Upper lobe of right lung (tissue), 1 donor: ENCODE measurements at places on chromosomes 3 and 15.

DNA sequence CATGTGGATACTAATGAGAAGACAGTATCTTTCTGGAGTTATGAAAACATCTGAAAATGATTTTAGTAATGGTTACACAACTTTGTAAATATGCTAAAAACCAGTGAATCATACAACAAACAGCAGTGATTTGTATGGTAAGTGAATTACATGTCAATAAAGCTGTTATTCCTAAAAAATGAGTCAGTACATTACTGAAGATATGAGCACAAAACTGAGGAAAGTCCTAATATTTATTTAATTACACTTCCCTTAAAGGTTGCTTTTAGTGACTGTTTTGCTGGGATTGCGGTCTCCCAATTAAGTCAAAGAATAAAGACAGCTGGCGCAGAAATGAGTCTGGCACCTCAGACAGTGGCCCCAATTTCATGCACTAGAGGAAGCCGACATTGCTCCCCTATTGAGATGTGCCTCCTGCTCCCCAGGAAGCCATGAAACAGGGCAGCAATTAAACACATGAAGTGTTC, 50.9 kb upstream of the FSIP1 start:
- no peak for DNase-seq

GRCh38 chr3:40470701-40471100, 6.2 kb upstream of the ZNF619 start:
- DNase-seq = no peak

DNA sequence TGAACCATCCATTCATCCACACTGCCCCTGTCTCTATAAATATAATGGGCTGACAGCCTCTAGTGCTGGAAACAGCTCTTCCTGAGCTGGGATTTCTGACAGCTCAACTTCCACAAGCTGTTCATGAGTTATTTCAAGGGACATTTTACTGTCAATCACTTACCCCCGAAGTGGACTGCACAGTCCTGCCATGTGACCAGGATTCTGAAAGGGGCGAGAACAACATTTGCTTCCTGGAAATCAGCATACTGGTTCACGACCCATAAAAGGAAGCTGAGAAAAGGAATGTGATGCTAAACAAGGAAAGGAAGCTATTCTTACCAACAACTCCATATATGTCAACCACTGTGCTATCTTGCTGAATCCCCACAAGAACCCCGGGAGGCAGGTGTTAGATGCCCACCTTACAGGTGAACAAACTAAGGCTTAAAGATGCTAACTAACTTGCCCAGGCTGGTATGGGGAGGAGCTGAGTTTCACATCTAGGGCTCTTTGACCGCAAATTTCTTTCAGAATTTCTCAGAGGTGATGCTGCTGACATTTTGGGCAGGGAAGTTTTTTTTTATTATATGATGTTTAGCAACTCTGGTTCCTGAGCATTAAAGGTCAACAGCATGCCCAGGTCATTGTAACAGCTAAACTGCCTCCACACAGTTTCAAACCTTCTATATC, 16.5 kb upstream of the REC114 start:
- no peak for DNase-seq

GRCh38 chr3:46642971-46643370, 30.6 kb downstream of the FAM240A start:
- no peak for DNase-seq

- DNase-seq = no peak
Observed at GRCh38 chr3:45705839-45706808, 16.9 kb downstream of the SACM1L start.

DNA sequence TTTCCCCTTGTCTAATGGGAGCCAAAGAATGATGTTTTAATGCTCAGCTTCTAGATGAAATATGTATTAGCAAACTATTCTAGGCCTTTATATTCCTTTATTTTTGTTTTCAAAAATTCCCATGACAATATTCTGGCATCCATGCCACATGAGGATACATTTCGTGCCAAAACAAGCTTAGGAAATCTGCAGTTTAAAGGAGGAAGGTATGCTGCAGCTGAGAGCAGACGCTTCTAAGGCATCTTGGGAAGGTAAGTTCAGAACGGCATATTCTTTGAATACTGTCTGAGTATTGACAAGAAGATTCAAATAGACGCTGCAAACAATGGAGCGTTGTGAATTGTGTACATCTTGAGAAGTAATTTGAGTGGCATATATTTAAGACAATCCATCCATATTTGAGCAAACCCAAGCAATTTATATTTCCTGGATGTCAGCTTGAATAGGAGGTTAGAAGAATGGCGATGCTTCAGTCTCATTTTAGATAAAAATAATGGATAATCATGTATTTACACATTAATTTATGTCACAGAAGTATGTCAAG, 158.6 kb downstream of the RAP2B start:
- no peak for DNase-seq

DNA sequence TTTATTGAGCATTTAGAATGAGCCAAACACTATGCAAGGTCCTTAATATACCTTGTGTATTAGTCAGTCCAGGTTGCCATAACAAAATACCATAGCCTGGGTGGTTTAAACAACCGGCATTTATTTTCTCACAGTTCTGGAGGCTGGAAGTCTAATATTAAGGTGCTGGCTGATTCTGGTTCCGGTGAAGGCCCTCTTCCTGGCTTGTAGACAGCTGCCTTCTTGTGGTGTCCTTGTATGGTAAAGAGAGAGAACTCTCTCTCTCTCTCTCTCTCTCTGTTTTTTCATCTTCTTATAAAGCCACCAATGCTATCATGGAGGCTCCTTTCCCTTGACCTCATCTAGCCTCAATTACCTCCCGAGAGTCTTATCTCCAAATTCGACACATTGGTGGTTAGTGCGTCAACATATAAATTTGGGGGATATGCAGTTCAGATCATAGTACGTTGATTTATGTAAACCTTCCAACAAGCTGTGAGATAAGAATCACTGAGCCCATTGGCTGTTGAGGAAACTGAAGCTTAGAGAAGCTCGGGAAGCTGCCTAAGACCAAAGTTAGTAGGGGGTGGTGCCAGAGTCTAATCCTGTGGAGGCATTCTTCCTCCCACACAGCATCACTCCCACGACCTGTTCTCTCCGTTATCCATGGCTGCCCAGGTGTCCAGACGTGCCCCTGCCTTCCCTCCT, 298.0 kb upstream of the PROK2 start:
- DNase-seq = no peak

DNA sequence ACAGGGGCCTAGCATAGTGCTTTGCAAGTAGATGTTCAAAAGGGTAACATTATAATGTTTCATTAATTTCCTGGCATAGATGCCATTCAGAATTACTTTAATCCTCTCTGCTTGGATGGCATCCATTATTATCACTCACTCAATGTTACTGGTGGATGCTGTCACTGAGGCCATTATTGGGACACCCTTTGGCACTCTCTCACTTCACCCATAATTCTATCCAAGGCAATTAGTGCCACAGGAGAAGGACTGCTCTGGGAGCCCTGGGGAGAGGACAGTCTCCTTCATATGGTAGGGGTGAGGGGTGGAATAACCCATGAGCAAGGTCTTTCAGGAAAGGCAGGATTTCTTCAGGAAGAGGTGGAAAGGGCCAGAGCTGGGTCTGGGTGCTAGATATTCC, 28.7 kb upstream of the SLC28A1 start:
- DNase-seq = no peak

GRCh38 chr15:97234851-97235610, 725.5 kb upstream of the ARRDC4 start:
- no peak for DNase-seq

GRCh38 chr3:156246961-156247725, 126.8 kb downstream of the KCNAB1 start:
- no peak for DNase-seq

DNA sequence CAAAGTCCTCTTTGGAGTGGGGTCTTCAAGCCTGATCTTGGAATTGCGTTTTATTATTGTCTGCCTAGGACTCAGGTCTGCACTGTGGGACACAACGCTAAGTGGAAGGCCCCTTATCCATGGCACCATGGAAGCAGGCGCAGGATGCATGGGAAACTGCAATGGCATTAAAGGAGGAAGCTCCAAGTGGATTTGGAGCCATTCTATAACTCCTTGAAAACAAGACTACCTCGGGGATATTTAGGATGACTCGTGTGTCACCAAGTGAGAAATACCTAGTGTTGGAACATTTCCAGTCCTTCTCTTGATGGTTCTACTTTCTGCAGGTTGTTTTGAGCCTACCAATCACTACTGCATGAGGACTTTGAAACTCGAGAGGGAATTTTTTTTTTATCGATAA, 126.6 kb upstream of the ZBED2 start:
- no peak for DNase-seq

GRCh38 chr15:94028121-94028520, 203.2 kb upstream of the MCTP2 start:
- no peak for DNase-seq

DNA sequence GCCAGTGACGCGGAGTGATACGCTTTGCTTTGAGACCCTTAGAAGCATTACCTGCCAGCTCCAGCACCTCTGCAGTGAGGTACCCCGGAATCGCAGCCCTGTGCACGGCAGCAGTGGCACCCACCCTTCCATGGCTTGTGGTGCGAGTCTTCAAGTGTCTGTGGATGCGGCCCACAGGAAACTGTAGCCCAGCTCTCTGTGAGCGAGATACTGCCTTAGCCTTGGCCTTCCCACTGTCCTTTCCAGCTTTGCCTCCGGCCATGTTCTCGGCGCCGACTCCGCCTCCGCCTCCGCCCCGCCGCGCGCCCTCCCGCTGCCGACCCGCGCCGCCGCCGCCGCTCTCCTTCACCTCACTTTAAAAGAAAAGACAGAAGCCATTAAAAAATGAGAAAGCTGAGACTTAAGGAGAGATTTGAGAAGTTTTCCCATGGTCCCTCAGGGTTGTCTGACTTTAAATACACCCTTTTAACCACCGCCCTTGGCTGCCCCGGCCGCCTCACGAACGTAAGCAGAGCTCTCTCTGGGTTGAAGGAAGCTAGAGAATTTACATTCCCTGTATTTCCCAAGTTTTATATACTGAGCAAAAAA, 78.5 kb upstream of the FAM174B start:
- DNase-seq = peak; percentile 70

- no peak for DNase-seq
Observed at GRCh38 chr15:36370731-36371112, 208.7 kb upstream of the CDIN1 start.

DNA sequence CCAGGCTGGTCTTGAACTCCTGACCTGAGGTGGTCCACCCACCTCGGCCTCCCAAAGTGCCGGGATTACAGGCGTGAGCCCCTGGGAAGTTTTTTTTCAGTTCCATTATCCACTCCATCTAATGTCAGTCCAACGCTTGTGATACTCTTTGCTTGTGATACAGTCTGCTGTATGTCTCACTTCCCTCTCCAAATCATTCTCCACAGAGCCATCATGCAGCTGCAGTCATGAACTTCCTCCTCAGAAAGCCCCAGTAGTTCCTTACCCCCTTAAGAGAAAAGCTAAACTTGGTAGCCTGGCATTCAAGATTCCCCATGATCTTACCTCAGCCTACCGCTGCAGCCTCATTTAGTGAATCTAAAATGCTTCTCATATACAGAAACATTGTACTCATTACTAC, 2.3 kb downstream of the ARPC4 start:
- no peak for DNase-seq
